ENCODE measurements at places on chromosomes 4 and X. TPM values are rescaled to one million over a fixed set of nuclear protein-coding genes. Genes with fewer than 3 reads are reported as not detected.

Gene CITED1
- 13.4 TPM for polyA plus RNA-seq

Gene SCML2
- polyA plus RNA-seq = 8.7 TPM

Gene PRPS1
- 50.6 TPM for polyA plus RNA-seq

Gene TMEM31
- 1.4 TPM for polyA plus RNA-seq

Gene PGAM4
- polyA plus RNA-seq = not detected

Gene SPANXA1
- not detected for polyA plus RNA-seq

Gene EPGN
- 1.3 TPM for polyA plus RNA-seq

Gene HSD17B13
- 0.35 TPM for polyA plus RNA-seq

Gene NAT8L
- polyA plus RNA-seq = 5.8 TPM

Gene HTR2C
- polyA plus RNA-seq = 0.81 TPM

Gene ADRA2C
- 16.4 TPM for polyA plus RNA-seq

DNA sequence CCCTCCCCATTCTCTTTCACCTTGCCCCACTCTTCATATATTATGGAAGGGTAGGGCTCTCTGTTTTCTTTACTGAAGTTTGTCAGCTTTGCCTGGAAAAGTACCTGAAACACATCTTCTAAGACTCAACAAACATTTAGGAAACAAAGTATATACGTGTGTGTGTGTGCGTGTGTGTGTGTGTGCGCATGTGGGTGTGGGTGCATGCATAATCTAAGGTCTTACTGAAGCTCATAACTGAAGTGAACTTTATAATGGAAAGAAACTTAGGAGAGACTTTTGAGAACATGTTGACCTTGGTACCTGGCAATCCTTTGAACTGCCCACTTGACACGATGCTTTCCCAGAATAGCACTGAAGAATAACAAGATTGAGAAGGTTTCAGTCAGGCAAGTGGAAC, 986.3 kb upstream of the GRID2 start:
- DNase-seq = no peak

- DNase-seq = no peak
Observed at GRCh38 chr4:168863719-168864647, 146.1 kb downstream of the CBR4 start.

- DNase-seq = no peak
Observed at GRCh38 chr4:106627051-106627450, 258.5 kb upstream of the GIMD1 start.

DNA sequence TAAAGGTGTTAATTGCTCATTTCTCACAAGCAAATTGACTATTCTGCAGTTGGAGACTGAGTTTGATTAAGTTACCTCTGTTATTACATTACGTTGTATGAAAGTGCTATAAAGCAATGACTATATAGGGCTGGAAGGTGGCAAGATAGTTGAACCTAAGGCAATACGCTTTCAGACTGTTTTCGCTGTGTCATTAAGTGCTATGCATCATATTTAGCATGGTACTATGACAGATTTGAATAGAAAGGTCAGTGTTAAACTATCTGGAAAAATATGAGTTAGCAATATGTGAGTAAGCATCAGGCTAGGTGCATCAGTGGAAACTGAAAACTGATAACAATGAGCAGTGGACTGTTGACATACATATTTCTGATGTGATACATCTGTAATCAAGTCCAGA, 206.0 kb upstream of the ARHGAP24 start:
- DNase-seq = no peak

DNA sequence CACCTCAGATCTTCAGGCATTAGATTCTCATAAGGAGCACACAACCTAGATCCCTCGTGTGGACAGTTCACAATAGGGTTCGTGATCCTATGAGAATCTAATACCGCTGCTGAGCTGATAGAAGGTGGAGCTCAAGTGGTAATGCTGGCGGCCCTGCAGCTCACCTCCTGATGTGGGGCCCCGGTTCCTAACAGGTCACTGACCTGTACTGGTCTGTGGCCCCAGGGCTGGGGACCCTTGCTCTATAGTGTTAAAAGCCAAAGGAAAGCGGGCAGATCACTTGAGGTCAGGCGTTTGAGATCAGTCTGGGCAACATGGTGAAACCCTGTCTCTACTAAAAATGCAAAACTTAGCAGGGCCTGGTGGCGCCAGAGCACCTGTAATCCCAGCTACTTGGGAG, 1047.0 kb upstream of the FTHL17 start:
- DNase-seq = no peak

DNA sequence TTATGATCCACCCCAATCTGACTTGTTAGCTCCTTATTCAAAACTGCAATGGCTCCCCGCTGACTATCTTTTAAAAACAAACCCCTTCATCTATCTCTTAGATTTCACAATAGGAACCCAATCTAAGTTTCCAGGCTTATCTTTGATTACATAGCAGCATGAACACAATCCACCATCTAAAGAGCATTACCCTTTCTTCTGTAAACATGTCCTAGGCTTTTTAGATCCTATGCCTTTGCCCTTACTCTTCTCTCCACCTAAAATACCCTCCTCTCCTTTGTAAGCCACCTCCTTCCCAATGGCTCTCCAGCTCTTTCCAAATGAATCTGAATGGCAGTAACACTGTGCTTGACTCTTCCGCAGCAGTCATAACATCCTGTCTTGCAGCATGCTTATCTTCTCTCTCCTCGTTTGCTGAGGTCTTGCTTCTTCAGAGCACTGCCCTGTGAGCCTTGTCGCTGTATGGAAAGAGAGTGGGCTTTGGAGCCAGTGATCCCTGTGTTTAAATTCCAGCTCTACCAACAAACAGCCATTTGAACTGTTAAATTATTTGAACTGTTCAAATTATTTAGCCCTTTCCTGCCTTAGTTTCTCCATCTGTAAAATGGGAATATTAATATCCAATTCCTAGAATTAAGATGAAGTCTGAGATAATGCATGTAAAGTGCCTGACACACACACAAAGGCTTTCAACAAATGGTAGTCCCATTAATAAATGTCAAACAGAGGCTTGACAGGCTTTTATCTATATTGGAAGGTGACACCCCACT, 16.2 kb upstream of the TSPAN5 start:
- DNase-seq = no peak

DNA sequence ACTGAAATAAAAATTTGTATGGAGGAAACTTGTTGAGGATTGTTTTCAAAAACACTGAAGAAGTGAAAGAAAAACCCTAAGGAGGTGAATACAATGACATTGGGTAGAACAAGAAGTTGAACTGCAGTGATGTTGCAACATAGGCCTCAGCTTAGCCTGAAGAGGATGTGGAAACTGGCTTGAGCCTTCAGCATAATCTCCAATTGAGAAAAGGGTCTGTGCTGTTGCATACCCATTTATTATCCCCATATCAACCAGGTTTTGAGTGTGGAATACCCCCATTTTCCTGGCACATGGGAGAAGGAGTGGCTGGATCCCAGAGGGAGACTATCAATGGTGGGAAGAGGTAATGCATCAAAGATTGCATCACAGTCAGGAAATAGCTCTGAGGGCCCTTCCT, 695.0 kb upstream of the HS3ST1 start:
- no peak for DNase-seq

GRCh38 chr4:39616651-39617050, 22.0 kb downstream of the SMIM14 start:
- no peak for DNase-seq

DNA sequence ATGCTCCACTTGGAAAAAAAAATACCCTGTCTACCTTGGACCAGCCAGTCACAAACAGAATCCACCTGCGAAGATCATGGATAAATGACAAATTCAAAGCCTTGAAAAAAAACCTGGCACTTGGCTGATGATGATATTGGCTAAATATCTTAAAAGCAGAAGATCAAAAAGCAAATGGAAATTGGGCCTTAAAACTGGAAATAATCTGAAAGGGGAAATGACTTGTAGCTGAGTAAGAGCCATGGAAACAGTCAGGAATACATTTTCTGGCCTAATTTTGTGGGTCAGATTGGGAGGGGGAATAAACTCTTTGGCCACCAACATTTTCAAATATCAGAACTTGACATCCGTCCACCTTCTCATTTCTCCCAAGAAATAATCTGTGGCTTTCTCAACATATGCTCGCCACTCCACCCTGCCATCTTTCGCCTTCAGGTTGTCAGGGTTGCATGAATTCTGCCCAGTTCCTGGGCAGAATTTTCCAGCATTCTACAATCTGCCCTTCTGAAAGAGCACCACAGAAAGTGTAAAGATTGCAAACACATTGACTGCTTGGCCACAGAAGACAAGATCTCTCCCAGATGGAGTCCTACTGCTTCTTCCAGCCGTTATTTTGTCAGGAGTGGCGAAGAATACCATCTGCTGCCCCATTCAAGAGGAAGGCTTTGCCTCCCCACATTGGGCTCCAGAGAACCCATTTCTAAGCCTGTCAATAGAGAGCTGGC, 1.7 kb upstream of the NDP start:
- no peak for DNase-seq

DNA sequence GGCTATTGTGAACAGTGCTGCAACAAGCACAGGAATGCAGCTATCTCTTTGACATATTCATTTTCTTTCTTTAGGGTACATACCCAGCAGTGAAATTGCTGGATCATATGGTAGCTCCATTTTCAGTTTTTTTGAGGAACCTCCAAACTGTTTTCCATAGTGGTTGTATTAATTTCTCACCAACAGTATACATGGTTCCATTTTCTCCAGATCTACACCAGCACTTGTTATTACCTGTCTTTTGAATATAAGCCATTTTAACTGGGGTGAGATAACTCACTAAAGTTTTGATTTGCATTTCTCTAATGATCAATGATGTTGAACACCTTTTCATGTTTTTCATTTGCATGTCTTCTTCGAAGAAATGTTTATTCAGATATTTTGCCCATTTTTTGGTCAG, 241.1 kb upstream of the AGTR2 start:
- DNase-seq = no peak

DNA sequence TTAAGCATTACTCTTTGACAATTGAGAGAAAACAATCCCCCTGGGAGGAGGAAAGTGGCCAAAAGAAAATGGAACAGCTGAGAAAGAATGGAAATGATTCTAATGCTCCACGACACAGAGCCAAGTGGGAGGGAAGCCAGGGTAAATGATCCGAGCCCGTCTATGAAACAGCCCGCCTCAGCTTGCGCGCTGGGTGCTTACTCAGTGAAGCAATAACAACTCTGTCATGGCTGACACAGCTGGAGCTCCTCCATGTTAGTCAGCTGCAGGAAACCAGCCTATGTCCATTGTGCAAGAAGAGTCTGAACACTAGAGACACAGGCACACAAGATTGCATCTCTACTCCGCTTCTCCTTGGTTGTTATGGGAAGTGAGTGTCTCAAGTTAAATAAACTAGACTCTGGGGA, 19.3 kb downstream of the NOA1 start:
- no peak for DNase-seq

DNA sequence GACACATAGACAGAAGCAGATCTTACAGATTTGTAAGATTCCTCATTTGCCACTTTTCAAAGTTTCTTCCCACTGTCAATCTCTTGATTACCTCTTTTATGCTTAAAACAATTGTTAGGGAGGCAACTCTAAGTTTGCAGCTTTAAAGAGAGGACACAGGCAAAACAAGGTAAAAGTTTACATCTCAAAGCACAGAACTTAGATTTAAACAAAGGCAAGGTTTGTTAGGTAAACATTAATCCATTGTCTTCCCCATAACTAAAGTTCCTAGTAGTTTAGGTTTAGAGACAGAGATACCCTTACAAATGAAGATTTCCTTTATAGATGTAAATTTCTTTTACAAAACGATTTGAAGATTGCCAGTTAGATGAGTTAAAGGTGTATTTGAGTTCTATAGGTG, 176.9 kb downstream of the AASDH start:
- no peak for DNase-seq

DNA sequence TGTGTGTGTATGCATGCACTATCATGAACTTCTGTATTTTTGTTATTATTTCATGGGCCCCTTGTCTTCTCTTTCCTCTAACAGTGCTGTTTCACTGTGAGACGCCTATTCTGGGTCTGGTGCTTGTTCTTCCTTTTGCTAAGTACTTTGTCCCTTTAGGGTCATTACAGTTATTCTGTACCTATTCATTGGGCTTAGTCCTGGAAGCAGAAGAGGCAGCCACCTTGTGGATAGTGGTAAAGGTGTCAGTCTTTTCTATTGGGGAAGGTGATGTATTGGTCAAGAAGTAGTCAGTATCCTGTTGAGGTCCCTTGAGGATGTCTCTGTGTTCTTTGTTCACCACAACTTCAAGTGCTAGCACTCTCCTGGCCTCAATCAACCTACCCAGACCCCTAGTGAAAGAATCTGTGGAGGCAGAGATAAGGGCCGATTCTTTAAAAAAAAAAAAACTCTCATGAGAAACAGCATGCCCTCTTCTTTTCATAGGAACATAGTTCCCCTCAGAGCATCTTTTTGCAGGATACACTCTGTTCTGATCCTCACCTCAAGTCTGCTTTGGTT, 593.8 kb downstream of the SPRY1 start:
- no peak for DNase-seq

GRCh38 chr4:4446434-4446833, 59.5 kb downstream of the NSG1 start:
- no peak for DNase-seq

DNA sequence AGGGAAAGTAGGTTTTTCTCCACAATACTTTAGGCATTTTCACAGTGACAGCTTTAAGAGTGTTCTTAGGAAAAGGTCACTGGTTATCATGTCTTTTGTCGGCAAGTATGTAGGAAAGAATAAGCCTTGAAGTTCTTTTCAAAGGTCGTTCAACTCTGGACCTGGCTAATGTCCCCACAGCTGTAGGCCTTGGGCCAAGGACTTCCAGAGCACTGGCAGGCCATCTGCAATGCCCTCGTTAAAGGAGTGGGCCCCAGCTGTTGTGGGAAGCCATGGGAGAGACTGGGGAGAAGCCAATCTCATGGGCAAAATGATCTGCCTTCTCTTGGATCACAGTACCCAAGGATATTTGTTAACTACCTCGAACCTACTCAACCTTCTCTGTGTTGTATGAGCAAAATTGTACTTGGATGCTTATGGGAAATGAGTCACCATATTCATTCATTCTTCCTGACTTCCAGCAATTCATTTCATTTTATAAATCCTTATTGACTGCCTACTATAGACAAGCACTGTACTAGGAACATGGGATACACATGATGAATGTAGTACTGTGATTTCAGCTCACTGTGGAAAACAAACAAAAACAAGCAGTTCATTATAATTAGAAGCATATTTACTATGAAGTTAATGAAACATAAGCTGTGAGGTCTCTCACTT, 141.1 kb upstream of the KIT start:
- no peak for DNase-seq

GRCh38 chrX:46837558-46838485, 979 bp downstream of the RP2 start:
- peak; percentile 5 for DNase-seq

DNA sequence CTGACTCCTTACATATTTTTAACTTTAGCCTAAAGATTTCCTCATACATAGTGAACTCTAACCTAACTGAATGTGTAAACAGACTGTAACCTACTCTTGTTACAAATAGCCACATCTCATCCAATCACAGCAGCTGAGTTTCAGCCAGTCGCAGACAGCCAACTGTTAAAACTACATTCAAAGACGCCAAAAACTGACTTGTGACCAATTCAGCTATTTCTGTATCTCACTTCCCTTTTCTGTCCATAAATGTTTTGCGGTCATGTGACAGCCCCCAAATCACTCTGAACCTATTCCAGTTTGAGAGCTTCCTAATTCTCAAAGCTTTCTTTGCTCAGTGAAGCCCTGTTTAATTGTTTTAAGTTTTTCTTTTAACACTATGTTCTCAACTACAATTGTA, 2731.9 kb downstream of the ARAP2 start:
- DNase-seq = no peak
